Stimulated activated CD8-positive, alpha-beta memory T cell treated with anti-CD3 and anti-CD28 coated beads, Interleukin-7, amount 100 ng/mL, for 1 hour (primary cell): ENCODE measurements at places on chromosomes 3 and 15.

- DNase-seq, result no peak
Observed at GRCh38 chr3:49535971-49536874, 18.1 kb upstream of the BSN start.

- DNase-seq, result no peak
Observed at GRCh38 chr15:65942436-65942835, 73.1 kb downstream of the RAB11A start.

- DNase-seq, result no peak
Observed at GRCh38 chr3:131917006-131917405, 117.8 kb downstream of the CPNE4 start.

DNA sequence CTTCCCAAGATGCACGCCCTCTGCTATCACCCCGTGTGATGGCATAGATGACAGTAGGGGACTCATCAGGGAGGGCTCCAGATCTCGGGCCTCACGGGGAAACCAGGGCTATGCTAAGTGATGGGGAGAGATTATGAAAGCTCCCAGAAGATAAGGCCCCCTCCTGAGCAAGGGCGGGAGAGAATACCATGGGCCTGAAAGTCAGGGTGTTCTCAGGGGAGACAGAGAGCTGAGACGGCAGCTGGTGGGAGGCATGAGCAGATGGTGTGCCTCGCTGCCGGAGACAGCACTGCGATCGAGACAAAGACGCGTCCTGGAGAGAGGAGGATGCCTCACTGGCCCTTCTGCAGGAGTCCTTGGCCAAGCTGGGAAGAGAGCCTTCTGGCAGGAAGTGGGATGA lies 106.5 kb upstream of the ADPGK start:
- no peak for DNase-seq

DNA sequence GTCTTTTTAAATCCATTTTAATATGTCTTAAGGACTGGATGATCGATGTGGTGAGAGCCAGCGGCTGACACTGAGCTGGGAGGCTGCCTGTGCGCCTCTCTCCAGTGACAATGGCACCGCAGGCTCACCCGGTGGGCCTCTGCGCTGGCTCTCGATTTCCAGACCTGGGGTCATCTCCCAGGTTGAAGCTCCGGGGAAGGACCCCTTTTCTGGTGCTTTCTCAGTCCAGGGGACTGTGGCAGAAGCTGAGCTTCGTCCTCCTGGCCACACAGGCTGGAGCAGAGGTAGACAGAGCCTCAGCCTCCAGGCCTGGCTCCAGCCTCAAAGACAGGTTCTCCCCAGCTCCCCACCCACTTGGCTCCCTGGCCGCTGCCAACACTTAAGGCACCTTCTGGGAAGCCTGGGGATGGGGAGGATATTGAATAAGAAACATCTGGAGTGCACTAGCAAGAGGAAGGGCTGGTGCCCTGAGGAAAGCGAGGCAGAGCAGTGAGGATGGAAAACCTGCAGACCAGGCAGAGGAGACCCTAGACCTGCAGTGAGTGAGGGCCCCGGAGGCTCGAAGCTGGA lies 154.2 kb upstream of the SMAD3 start:
- no peak for DNase-seq

GRCh38 chr3:16104156-16104555 lies 70.3 kb upstream of the GALNT15 start:
- no peak for DNase-seq

- no peak for DNase-seq
Observed at GRCh38 chr3:127493924-127494646, 96.4 kb downstream of the TPRA1 start.

GRCh38 chr15:79513417-79513816 lies 81.3 kb downstream of the MINAR1 start:
- no peak for DNase-seq

GRCh38 chr3:126570103-126570541 lies 11.4 kb upstream of the C3orf22 start:
- no peak for DNase-seq

DNA sequence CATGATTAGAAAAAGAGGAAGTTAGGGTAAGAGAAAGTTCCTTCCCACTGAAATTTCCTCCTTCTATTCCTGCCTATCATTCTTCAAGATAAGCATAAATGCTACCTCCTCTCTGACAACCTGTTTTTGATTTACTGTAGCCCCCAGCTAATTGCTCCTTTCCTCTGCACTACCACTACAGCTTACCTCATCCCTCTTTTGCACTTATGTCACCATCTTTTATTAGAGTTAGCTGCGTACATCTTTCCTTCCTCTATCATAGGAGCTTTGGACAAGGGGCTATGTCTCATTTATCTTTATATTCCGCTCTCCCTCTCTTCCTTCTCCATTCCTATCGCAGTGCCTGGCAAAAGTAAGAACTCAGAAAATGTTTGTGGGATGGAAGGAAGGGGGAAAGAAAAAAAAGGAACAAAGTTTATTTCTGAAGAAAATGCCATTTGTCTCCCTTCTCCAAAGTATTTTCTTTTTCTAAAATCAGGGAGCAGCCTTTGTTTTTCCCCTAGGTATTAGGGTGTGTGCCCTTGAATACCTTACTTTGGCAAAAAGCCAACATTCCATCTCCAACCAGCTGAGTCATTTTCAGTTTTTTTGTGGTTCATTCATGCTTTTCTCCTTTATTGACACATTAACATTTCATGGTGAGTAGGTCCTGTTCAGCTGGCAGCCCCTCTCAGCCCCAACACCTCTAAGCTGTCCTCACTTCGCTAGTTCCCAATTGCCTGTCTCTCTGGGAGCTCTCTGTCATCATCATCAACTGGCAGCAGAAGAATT lies 87.6 kb upstream of the SOX2 start:
- DNase-seq, result no peak

DNA sequence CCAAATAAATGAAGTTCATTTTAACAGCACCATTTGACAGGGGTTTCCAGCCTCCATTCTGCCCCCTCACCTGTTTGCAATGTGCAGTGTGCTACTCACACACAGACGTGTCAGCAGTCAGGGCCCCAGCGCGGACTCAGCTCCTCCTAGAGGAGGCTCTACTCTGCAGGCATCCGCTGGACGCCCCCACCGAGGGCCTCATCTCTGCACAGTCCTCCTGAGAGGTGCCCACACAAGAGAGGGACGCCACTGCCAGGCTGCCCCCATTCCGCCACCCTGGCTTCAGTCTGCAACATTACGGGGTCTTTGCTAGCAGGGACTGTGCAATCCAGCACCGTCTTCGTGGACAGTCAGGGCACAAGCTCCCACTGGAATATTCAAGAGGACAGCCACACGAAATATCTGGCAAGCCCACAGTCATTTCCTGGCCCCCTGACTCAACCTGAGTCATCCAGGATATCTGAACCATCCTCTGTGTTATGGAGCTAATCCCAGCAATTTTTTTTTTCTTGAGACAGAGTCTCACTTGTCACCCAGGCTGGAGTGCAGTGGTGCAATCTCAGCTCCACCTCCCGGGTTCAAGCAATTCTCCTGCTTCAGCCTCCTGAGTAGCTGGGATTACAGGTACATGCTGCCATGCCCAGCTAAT lies 255.0 kb downstream of the OCA2 start:
- no peak for DNase-seq

DNA sequence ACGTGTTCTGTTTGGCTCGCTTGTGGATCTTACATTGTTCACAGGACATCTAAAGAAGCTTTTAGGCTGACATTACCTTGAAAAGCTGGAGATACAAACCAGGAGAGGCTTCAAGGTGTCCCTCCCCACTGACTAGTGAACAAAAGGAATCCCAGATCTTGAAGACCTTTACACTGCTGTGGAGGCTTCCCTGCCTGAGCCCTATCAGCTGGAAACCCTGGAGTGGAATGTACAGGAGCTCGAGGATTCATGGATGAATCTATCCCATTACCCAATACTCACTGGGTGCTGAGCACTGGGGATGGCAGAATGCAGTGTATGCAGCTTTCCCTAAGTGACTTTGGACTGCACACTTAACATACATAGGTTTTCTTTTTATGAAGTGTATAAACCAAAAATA lies 82.3 kb upstream of the MFGE8 start:
- DNase-seq, result no peak

DNA sequence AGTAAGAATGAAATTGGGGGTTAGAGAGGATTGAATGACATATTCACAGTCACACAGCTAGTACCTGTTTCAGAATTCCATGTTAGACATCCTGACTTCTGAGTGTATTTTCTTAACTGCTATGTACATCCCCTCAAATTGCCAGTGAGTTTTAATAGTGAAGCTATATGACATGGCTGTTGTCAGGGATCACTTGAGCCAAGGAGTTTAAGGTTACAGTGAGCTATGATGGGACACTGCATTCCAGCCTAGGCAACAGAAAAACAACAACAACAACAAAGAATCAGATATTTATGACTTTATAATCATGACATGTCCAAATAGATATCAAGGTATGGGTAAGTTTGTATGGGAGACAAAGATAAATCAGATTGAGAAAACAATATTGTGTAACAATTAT lies 16.6 kb downstream of the PARP15 start:
- no peak for DNase-seq

- DNase-seq, result no peak
Observed at GRCh38 chr3:165778891-165779290, 58.3 kb downstream of the BCHE start.

- no peak for DNase-seq
Observed at GRCh38 chr3:25293736-25294135, 134.3 kb upstream of the RARB start.

GRCh38 chr3:3107858-3108257 lies 2.3 kb downstream of the IL5RA start:
- DNase-seq, result no peak

GRCh38 chr3:128316481-128316891 lies 150.2 kb downstream of the DNAJB8 start:
- DNase-seq, result peak; percentile 20

DNA sequence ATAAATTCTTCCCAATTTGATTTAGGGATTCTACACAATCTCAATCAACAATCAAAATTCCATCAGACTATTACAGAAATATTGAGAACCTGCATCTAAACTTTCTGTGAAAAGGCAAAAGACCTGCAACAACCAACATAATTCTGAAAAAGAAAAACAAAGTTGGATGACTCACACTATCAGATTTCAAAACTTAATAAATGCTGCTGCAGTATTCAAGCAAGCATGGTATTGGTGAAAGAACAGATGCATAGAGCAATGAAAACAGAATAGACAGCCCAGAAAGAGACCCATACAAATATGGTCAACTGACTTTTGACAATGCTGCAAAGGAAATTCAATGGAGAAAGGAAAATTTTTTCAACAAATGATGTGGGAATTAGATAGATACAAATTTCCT lies 477.1 kb upstream of the NR2F2 start:
- no peak for DNase-seq

DNA sequence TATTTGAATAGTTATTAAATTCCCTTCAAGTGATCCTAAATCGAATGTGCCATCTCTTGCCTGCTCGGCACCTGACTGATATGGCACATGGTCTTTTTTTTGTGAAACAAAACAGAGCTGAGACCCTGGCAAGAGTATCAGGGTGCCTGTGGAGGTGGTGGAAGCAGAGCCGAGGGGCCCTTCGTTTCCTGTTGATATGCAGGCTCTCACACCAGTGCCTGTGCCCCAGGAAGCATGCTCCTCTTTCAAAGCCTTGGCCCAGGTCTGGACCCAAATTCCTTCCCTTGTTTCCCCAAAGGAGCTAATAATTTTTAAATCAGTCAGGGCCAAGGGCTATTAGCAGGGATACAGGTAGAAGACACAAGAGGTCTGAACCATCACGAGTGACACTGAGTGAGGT lies 21.5 kb upstream of the MRPS22 start:
- no peak for DNase-seq

GRCh38 chr3:122299872-122300460 lies 25.1 kb upstream of the CSTA start:
- no peak for DNase-seq

DNA sequence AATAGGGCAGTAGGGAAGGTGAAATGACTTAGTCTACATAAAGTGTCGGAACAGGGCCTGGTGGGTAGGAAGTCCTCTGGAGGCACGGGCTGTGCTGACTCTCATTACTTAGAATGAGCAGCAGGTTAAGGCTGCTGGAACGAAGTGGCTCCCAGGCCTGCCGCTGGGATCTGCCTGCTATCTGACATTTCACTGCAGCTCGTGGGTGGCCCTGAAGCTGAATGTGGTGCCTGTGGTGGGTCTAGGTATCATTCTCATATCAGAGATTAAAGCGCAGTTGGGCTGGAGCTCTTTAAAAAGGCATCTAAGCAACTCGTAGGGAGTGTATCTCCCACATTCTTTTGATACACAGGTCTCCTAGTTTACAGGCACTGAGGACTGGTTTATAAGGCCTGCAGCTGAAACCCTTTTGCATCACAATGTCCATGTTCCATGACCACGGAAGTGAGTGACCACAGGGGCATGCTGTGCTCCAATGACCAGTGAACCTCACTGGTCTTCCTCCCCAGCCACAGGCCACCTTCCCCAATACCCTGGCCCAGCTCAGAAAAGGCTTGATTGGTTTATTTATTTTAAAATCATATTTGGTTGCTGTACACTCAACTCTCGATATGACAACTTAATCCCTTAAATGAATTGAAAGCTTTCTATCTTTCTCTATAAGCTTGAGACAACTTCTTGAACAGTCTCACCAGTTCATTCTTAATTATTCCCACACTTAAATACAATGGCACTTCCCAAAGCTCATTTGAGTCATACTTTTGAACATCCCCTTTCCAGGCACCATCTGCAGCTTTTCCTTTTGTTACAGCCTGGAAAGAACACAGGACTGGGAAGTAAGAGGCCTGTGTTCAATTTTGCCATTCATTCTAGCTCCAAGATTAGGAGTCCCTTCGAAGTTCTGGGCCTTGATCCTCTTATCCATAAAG lies 19.0 kb downstream of the ADAMTS9 start:
- no peak for DNase-seq

DNA sequence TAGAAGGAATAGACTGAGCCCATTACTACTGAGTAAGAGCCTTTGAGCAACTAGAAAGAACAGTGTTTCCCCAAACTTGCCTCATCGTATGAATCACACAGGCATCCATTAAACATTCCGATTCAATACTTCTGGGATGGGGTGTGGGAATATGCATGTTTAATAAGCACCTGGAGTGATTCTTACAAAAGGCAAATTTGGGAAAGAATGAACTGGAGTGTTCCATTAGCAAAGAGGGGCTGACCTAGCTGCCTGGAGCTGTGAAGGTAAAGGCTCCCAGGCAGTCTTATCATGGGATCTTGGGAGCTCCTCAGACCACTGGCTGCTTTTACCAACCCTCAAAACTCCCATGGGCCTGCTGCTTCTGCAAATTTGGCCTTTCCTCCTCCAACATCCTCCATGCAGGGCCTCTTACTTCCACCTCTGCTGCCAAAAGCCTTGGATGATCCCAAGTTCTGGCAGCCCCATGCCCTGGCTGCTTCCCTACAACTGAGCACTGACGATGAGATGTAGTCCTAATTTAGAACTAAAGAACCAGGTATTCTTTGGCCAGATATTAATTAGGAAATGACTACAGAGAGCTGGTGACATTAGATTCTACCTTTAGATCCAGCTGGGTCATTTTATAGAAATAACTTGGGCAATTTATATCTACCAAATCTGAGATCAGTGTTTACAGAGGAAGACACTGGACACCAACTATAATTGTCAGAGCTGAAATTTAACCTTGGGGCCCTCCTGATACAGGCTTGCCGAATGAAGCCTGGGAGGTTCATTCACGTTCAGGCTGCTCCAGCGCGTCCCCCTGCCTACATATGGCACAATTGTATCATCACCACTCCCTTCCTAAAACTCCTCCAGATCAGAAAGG lies 11.2 kb upstream of the HOMER2 start:
- DNase-seq, result no peak
